Adrenal gland (tissue), 19 donors: ENCODE measurements at places on chromosomes 4 and X. TPM values are rescaled to one million over a fixed set of nuclear protein-coding genes. Genes with fewer than 3 reads are reported as not detected.

DNA sequence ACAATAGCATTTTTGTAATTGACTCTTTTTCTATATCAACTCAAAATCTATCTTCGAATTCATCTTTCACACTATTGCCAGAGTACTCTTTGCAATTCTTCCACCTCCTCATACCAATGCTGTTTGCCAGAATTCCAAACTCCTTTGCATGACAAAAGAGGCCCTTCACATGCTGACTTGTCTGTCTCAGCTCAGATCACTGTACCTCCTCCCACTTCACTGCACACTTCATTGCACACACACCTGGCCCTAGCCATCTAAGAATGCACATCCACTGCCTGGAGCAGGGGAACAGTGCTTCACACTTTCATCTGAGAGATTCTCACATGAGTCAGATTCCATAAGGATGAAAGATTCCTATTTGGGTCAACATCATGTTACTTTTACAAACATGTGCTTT, 56.5 kb downstream of the PRDM5 start:
- no peak for DNase-seq

DNA sequence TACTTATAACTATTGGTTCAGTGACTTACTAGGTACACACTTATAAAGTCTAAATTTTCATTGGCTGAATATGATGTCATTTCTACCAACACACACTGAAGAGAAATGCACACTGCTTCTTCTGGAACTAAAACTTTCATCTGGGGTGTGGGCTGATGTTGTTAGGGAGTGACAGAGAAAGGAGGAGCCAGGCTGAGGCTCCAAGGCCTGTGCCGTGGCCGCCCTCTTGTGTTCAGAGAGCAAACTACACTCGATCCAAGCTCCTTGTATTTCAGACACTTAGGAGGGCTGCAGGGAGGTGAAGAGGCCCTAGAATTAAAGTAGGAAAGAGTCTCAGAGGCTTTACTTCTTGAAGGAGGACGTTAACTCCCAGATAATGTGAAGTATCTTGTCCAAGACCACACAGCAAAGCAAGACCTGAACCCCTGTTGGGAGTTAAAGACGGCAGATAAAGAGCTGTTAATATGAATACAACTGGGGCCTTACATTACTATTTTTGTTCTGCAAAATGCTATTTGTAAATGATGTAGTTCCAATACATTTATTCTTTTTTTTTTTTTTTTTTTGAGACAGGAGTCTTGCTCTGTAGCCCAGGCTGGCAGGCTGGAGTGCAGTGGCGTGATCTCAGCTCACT, 137.5 kb downstream of the AFAP1 start:
- DNase-seq = peak; percentile 69

GRCh38 chrX:149045645-149046210, 459.4 kb downstream of the IDS start:
- DNase-seq = no peak

- no peak for DNase-seq
Measured at GRCh38 chr4:69321153-69321729, 41.0 kb downstream of the UGT2B28 start.

GRCh38 chr4:140028676-140029517, 125.1 kb downstream of the MAML3 start:
- DNase-seq = no peak

Gene PLS3
- 88.1 TPM for total RNA-seq

- no peak for DNase-seq
Measured at GRCh38 chrX:49910344-49910743, 12.1 kb upstream of the CLCN5 start.

DNA sequence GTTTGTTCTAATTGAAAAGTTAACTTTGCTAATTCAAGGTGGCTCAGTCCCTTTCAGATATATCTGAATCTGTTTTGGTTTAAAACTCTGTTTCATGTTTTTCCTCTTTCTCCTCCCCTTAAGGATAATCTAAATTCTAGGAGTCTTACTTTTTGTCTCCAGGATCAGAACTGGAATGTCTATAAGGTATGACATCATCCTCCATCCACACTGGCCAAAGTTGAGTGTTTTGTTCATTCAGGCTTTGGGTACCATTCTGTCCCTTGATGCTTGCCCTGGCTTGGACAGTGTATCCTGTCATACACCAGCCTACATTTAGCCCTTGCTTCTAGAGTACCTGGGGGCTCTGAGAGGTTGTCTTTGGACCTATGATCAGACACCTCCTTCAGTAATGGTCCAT, 56.8 kb upstream of the ANTXR2 start:
- DNase-seq = no peak

- no peak for DNase-seq
Measured at GRCh38 chr4:8846826-8847225, 24.8 kb downstream of the HMX1 start.

- no peak for DNase-seq
Measured at GRCh38 chr4:14362385-14362784, 639.9 kb upstream of the CPEB2 start.

GRCh38 chr4:590313-590841, 14.3 kb upstream of the TMEM271 start:
- DNase-seq = no peak

GRCh38 chr4:169253113-169253671, 17.6 kb downstream of the SH3RF1 start:
- DNase-seq = no peak
